Natural killer cell treated with Interleukin-12 subunit alpha and Interleukin-12 subunit beta and Interleukin-15 and Interleukin-18, amount 100 ng/mL, for 72 hours (primary cell): ENCODE measurements at places on chromosomes 13 and 19.

- DNase-seq, result no peak
These were observed 2125.7 kb upstream of the PCDH20 start for GRCh38 chr13:63541336-63541735.

GRCh38 chr13:42137856-42138537 lies 89.5 kb downstream of the DGKH start:
- DNase-seq, result no peak

GRCh38 chr19:11624069-11624463 lies 26.8 kb downstream of the ZNF627 start:
- DNase-seq, result no peak

- no peak for DNase-seq
These were observed 38.8 kb downstream of the POLR1D start for GRCh38 chr13:27660511-27660910.

GRCh38 chr19:45419396-45419795 lies 4.3 kb downstream of the ERCC1 start:
- no peak for DNase-seq

- DNase-seq, result peak; percentile 90
These were observed 1.6 kb downstream of the RASIP1 start for GRCh38 chr19:48738557-48739403.

DNA sequence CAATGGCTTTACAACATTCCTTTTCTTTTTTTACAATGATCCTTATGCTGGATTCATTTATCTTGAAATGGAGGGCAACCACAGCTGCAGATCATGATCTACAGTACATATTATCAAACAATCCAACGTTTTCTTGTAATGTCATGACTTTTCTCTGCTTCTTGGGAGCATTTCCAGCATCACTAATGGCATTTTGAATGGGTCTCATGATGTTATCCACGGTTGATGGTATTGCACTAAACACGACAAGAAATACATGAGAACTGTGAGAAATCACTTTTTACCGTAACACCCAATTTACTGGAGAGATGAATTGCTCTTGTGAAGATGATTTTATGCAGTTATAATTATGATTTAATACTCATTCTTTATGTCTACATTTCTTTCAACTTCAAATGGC lies 16.2 kb upstream of the ACOD1 start:
- no peak for DNase-seq

DNA sequence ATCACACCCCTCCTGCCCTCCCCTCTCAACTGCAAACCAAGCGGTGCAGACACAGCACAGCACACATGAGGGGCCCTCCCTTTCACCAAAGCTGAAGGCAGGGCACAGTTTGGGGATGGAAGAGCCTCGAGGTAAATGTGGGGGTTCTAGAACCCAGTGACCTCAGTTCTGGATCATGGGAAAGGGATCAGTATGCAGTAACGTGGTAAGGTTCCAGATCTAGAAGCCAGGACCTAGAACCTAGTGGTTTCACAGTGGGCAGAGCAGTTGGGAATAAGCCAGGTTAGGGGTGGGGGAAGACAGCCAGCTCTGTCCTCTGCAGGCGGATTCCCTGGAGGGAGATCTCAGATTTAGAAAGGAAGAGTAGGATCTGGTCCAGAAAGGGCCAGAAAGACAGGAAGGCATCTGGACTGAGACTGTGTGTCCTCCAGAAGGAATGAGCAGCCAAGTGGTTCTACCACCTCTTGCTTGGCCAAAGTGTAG lies 3.1 kb downstream of the FTL start:
- no peak for DNase-seq

- DNase-seq, result no peak
These were observed 100.3 kb upstream of the WASF3 start for GRCh38 chr13:26457212-26457611.

DNA sequence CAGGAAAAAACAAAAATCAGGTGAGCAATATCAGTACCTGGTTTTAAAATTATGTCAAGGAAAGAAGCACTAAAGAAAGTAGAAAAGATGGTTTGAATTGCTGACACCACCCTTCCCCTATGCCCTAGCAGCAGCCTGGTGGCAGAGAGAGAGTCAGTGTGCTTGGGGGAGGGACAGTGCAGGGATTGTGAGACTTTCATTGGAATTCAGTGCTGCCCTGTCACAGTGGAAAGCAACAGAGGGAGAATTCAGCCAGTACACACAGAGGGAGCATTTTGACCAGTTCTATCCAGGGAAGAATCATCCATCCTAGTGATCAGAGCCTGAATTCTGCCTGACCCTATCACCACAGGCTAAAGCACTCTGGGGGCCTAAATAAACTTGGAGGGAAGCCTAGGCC lies 222.4 kb upstream of the PCDH17 start:
- no peak for DNase-seq

GRCh38 chr19:30854661-30855060 lies 482.5 kb downstream of the ZNF536 start:
- no peak for DNase-seq

DNA sequence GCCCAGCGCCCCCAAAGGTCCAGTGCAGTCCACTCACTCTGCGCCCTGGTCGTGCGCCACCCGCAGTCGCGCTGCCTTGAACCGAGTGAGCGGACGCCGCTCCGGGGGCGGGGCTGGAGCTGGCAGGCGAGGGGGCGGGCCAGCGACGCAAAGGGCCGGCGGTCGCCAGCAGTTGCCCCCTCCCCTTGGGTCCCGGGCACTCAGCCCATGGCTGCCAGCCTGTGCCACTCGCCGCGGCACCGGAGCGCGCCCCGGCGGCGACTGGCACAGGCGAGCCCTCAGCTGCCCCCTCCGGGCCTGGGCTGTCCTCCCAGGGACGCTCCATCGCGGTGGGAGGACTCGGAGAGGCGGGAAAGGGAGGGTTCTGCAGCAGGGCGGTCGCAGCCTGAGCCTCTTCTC lies at the start of gene S1PR5:
TSS of gene S1PR5 (minus strand) at position 87 of the 399 bp plus-strand sequence. CDS start 2,436 bp downstream, outside the sequence.
- DNase-seq, result peak; percentile 82

DNA sequence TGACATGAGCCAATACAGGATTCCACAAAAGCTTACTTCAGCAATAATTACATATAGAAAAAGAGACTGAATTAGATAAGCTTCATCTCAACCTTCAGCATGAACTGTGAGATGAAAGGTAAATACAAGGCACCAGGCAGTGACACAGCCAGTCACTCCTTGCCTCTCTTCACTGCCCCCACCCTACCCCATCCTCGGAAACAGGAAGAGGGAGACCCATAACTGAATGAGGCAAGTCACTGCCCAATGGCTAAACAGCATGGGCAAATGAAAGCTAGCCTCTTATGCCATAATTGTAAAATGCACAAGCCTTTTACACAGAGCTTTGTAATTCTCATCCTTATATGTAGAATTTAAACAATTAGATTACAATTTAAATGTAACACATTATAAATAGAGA lies 1.7 kb downstream of the ZNF160 start:
- DNase-seq, result no peak

DNA sequence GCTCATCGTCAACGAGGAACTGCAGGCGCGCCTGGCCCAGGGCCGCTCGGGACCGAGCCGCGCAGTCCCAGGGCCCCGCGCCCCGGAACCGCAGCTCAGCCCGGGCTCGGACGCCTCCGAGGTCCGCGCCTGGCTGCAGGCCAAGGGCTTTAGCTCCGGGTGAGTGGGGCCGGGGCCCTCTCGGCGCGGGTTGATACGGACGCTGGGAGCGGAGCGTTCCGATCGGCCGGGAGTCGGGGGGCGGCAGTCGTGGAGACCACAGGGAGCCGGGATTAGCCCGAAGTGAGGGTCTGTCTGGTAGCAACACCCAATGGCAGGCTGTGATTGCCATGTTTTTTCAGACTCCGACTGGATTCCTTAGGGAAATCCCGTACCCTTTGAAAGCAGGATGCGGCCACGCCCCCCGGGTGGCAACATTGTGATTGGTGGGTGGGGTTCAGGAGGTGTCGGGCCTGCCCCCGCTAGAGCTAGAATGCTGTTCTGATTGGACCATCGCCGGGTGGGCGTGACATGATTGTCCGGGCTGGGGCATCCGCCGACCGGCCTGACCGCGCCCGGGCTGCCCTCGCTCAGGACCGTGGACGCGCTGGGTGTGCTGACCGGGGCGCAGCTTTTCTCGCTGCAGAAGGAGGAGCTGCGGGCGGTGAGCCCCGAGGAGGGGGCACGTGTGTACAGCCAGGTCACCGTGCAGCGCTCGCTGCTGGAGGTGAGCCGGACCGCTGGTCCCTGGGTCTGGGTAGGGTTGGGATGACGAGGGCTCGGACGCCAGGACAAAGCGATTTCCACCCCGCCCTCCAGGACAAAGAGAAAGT lies 11.3 kb downstream of the EPS8L1 start:
- DNase-seq, result peak; percentile 84

DNA sequence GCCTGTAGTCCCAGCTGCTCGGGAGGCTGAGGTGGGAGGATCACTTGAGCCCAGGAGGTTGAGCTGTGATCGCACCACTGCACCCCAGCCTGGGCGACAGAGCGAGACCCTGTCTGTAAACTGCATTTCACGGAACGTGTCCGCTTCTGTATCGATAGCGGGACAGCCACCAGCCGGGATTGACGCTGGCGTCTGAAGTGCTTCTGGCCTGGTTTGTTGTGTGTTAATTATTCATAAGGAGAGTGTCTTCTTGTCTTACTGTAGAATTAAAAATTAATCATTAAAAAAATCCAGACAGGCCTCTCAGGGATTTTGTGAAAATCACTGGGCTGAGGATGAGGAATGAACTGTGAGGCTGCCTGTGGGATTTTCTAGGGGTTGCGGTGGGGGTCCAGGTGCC lies 16.2 kb upstream of the MISP start:
- DNase-seq, result no peak

- no peak for DNase-seq
These were observed 1.2 kb downstream of the GJB2 start for GRCh38 chr13:20191311-20192157.

- DNase-seq, result no peak
These were observed 464.6 kb downstream of the FGF9 start for GRCh38 chr13:22135446-22135845.

GRCh38 chr13:60335531-60335930 lies 61.5 kb upstream of the TDRD3 start:
- DNase-seq, result no peak
